Activated effector memory CD4-positive, alpha-beta T cell treated with Interleukin-2 at 50 U/mL for 16 hours (primary cell): ENCODE measurements at places on chromosomes 1 and 21.

- DNase-seq = no peak
Observed at GRCh38 chr1:233229288-233229687, 66.2 kb downstream of the PCNX2 start.

DNA sequence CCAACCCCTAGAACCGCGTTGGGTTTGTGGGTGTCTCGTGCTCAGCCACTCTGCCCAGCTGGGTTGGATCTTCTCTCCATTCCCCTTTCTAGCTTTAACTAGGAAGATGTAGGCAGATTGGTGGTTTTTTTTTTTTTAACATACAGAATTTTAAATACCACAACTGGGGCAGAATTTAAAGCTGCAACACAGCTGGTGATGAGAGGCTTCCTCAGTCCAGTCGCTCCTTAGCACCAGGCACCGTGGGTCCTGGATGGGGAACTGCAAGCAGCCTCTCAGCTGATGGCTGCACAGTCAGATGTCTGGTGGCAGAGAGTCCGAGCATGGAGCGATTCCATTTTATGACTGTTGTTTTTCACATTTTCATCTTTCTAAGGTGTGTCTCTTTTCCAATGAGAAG is 18.7 kb downstream of the TFF3 start:
- no peak for DNase-seq

GRCh38 chr1:233019778-233020325 is 69.4 kb downstream of the NTPCR start:
- no peak for DNase-seq

GRCh38 chr1:108045460-108045859 is 80.5 kb upstream of the VAV3 start:
- no peak for DNase-seq

GRCh38 chr1:193926956-193927355 is 740.5 kb upstream of the B3GALT2 start:
- no peak for DNase-seq

DNA sequence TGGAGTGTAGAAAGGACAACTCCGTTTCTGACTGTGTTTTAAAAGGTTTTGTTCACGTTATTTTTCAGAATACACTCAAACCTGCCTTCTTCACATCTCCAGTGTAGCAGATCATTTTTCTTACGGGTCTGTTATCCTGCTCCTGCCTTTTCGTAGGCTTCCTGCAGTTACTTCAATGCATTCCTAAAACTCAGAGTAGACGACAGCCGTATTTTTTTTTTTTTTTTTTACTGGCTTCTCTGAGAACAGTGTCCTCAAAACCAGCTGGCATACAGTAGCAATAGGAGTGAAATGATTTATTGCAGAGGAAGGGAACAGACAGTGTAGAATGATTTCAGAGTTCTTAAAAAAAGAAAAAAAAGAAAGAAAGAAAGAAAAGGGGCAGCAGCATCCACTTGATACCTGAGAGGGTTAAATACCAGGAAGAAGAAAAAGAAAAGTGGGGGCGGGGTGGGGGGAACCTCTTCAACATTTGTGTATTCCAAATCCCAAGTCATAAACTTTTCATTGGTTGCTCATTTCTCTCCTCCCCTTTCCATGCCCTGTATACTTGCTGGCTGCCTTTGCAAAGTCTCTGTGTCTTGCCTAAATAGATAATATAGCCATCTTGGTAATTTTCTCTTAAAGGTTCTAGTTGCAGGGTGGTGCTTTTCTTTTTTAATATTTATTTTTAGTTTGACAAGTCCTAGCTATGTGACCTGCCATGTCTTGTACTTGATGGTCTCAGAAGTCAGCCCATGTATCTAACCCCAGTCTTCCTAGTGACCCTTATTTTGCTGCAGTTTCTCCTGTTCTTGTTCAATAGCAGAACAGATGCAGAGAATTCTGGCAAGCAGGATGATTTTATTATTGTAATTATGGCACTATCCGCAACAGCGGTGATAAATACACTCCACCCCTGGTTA is 2.8 kb downstream of the TGFB2 start:
- no peak for DNase-seq

DNA sequence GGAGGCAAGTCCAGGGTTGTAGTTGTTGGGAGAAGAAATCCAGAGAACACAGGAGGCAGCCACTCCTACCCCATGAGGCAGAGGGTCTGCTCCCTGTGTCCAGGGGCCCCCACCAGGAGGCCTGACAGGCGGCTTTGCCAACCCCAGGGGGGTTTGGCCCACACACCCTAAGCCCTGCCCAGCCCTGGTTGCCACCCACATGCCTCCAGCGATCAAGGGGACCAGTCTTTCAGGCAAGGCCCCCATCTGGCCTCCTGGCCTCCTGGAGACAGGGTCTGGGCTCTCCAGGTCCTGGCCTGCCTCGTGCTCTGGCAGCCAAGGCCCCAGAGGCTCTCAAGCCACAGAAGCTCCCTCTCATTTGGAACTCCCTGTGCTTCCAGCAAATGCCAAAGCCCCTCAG is 38.5 kb downstream of the SDC3 start:
- DNase-seq = no peak

DNA sequence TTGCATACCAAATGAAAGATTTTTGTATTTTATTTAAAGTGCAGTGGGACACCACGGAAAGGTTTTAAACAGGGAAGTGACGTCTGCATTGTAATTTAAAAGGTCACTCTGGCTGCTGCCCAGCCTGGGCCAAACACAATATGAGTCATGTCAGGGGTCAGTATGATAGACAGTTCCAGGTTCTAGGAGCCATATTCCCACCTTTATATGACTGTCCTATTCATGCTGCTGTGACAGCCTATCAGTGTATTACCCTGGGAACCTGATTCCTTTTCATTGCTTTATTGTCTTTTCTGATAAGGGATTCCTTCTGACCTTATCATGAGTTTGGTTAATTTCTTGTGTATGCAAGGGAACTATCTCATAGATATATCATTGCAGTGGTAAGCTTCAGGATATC is 5.3 kb downstream of the VANGL1 start:
- no peak for DNase-seq

DNA sequence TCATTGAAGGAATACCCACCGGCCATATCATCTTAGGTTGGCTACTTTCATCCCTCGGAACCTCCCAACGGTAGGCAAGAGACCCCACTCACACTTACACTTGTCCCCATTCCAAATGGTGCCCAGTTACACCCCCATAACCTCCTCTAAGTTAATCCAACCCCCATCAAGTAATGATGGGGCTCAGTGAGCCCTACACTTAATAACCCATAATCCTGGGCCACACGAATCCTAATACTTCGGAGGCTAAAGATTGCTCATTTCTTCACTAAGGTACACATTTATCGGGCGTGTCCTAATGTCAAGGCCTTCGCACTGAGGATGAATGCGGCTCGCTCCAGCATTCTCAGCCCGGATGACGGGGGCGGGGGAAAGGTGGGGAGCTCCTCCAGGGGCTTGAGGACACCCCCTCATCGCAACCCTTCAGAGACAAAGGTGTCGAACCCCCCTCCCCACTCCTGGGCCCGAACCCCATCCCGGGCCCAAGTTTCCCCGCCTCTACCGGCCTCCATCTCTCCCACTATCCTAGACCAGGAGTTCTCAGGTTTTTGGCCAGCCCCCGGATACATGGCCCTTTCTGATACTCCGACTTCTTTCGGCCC is 435 bp downstream of the ILF2 start:
- no peak for DNase-seq

DNA sequence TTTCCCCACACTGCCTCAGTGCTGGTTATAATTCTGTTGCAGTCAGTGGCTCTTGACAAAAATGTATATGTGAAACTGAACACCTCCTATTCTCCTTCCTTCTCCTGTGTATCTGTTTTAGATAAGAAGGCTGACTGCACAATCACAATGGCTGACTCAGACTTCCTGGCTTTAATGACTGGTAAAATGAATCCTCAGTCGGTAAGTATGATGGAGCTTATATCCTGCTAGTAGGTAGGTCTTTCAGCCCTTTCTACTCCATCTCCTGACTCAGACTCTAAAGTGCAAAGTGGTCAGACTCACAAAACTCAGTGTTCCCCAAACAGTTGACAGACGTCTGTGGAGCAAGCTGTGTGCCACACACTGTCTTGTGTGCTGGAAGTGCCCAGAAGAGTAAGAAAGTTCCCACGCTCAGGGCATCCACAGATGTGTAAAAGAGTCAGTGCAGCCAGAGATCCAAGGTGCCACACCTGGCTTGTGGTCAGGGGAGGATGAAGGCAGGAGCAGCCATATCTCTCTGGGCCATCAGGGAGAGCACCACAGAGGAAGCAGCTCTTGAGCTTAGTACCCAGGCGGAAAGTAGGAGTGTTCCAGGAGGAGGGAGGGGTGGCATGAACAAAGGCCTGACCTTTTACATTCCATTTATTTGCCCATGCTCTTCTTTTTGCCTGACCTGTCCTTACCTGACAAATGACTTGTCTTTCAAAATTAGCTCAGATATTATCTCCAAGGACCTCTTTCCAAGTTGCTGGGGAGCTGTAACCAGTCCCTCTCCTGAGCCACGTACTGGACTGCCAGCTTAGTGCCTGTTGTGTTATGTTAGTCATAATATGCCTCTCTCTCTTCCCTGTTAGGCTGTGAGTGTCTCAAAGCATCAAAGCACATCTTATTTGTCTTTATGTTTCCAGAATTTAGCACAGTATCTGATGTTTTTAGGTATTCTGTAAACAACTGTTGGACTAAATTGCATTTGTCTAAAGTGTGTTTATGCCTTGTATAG is 14.0 kb upstream of the PODN start:
- DNase-seq = no peak

DNA sequence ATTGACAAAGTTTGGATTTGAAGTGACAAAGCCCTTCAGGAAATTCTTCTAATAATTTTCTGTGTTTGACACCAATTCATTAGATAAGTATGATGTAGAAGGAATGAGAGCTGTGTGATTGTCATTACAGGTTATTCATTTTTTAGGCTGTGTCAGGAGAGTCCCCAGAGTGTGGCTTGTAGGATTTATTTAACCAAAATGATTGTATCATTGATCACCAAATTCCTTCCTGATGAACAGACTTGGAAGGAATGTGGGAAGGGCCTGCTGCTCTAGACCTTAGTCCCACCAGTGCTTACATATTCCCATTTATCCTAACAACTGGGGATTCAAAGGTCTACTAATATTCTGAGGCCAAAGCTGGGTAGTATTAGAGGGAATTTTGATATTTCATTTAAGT is 383.3 kb upstream of the KAZN start:
- no peak for DNase-seq
